Stimulated activated CD8-positive, alpha-beta memory T cell treated with anti-CD3 and anti-CD28 coated beads, Interleukin-7, amount 100 ng/mL, for 1 hour (primary cell): ENCODE measurements at places on chromosomes 1 and 21.

GRCh38 chr1:94678202-94678848, 136.8 kb upstream of the F3 start:
- DNase-seq: no peak

DNA sequence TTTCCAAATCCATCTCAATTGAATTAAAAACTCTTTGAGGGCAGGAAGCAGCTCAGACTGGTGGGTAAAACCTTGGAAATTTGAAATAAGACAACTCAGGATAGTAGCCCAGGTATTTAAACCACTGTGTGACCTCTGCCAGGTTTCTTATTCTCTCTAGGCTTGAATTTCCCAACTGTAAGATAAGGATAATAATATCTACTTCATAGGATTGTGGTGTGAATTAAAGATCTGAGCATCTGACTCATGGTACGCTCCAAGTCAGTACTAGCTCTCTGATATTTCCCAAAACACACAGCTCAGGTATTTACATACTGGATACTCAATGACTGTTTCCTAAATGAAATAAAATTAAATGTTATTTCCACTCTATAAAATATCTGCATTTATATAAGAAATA, 337.2 kb downstream of the LTN1 start:
- no peak for DNase-seq

DNA sequence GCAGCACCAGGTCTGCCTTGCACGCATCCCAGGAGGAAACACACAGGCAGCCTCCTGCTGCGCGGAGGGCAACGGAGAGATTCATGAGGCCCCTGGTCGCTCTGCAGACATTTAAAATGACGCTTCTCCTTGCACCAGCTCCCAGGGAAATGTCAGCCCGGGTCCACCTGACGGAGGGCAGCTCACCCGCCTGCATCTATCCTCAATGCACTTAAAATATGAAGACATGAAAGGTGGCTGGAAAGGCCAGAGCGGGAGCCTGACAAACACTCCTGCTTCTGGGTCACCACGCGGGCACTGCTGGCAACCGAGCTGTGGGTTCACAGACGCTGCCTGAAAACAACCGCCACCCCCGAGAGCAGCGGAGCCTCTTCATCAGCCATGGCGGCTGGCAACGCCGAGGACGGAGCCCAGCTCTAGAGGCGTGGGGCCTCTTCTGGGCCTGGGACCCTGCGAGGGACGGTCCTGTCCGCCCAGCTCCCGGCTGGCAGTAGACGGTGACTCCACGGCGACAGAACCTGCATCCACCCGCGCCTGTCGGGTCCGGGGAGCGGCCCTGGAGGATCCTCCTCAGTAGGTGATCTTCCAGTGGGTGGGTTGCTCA, 22.7 kb downstream of the POFUT2 start:
- no peak for DNase-seq

DNA sequence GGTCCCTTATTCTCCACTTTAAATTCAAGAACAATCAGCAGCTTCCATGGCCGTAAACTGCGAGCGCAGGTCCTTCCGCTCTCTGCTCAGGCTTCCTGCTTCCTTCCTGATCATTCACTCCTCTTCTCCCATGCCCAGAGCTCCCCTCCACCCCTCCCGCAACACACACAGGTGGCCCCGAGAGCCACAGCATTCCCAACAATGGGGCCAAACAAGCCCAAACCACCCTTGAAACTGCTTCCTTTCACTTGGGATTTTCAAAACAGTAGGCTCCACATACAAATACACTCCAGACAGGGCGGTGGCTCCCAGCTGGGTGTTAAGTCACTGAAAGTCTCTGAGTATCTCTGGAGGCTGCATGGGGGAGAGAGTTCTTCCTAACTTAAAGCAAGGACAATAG, 11.4 kb downstream of the FAM89A start:
- DNase-seq: no peak

- DNase-seq: no peak
These were observed 1207.5 kb upstream of the ADGRL2 start for GRCh38 chr1:80593197-80593596.

DNA sequence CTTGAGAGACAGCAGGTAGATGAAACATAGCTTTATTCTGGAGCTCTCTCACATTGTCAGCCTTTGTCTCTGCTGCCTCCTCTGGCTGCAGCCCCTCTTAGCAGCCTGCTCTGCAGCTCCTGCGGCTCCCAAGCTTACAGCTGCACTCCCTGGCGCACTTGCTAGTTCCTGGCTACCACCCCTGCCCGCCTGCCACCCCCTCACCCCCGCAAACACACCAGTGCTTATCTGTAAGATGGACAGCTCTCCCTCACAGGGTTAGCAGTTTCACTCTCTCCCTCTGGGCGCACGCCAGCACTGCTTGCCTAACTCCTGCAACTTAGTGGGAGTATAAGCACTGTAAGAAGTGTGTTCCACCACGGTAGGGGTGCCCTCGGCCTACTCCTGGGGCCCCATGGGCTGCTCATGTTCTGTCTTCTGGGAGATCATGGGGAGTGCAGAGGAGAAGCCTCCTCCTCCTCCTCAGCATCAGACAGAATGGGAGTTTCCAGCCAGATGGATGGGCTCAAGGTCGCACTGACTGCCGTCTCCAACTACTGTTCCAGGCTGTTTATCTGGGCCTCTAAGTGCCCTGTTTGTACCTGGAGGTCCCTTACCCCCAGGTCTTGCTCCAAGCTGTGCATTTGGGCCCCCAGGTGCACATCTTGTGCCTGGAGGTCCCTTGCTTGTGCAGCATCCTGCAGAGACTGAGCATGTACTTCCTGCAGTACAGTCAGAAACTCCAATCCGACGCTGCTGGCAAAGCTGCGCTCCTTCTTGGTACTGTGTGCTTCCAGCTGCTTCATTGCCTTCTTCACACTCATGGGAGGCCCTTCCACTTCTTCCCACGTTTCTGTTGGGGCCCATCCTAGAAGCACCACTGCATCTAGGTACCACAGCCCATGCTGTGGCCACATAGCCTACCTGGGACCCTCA, 1388.1 kb downstream of the AMY1C start:
- DNase-seq: no peak

- no peak for DNase-seq
These were observed 82.2 kb downstream of the FMN2 start for GRCh38 chr1:240173836-240174235.

DNA sequence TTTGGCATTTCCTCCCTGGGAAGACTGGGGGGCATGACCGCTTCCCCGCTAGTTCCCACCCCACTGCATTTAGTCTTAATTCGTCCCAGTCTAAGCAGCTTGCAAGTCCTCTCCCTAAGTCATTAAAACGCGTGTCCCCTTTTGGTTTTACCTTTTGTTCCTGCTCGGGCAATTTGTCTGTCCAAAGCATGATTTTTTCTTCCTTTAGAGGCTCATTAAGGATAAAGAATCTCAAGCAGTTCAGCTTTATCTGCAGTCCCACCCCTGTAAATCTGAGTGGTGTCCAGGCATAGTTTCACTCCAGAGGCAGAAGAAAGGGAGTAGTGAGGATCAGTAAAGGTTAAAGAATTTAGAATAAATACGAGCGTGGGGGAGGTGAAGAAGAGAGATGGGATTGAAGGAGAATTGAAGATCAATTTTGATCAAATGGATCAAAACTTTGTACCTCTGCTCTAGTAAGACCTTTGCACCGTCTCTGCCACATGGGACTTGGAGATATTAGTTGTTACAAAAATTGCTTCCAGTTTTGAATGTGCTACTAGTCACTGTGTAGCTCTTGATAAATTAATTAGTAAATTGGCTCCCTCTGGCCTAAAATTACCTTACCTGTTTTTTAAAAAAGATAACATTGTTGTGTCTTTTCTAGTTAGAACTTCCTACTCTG, 989 bp upstream of the ETV3 start:
- no peak for DNase-seq

- no peak for DNase-seq
These were observed 350.0 kb downstream of the KCNH1 start for GRCh38 chr1:210783925-210784324.

DNA sequence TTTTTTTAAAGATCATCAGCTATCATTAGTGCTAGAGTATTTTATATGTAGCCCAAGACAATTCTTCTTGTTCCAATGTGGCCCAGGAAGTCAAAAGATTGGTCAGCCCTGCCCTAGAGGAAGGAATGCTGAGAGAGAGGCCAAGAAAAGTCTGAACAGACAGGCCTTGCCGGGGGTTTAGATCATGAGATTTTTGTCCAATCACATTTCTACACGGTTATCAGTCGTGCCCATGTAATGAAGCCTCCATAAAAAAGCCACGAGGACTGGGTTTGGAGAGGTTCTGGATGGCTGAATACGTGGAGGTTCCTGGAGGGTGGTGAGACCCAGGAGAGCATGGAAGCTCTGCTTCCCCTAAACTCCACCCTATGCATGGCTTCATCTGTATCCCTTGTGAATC, 24.3 kb upstream of the ENO1 start:
- DNase-seq: no peak

GRCh38 chr1:201646411-201647022, 107.6 kb downstream of the NAV1 start:
- DNase-seq: no peak

DNA sequence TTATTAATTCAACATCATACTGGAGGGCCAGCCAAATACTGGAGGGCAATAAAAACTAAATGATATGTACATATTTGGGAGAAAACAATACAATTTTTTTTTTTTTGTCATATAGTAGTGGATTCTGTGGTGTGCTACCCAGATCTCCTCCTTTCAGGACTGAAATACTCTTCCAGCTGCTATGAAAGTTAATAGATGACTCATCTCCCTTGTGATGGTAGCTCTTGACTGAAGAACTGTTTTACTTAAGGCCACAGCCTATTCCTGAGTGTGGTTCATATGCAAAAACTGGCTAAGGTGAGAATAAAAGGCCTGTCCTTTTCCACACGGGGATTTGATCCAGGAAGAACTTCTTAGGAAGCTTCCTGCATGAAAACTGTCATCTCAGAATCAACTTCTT, 307.9 kb downstream of the HLX start:
- no peak for DNase-seq

GRCh38 chr21:43277481-43278351, 108.9 kb downstream of the CRYAA start:
- DNase-seq: no peak

DNA sequence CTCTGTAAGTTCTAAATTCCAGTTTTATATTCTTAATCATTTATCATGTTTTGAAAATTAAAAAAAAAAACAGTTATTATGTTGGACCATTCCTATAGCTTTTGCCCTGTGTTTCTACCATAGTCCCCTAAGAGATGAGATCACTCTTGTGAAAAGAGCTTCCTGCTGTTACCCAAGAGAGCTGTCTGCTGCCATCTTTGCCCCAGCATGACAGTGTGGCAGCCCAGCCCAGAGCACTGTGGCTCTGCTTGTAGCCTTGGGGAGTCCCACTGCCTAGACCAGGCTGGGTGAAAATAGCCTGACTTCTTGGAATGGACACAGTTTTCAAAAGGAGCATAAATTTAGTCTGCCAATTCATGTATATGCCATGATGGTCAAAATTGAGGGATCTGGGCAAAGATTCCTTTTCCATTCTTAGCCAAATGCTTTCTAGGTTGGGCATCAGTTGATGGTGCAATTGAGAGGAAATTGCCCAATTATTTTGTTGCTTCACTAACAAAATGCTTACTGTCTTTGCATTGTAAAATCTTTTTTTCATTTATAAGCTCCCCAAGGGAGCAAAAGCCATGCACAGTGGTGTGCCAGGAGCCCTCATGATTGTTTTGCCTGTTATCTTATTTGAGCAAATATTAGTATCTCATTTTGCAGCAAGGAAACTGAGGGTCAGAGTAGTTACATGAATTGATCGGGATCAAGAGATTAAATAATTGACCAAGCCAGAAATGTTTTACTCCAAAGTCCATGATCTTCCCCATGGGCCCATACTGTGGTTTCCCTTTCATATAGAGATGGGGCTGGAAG, 72.8 kb downstream of the ETS2 start:
- DNase-seq: no peak

DNA sequence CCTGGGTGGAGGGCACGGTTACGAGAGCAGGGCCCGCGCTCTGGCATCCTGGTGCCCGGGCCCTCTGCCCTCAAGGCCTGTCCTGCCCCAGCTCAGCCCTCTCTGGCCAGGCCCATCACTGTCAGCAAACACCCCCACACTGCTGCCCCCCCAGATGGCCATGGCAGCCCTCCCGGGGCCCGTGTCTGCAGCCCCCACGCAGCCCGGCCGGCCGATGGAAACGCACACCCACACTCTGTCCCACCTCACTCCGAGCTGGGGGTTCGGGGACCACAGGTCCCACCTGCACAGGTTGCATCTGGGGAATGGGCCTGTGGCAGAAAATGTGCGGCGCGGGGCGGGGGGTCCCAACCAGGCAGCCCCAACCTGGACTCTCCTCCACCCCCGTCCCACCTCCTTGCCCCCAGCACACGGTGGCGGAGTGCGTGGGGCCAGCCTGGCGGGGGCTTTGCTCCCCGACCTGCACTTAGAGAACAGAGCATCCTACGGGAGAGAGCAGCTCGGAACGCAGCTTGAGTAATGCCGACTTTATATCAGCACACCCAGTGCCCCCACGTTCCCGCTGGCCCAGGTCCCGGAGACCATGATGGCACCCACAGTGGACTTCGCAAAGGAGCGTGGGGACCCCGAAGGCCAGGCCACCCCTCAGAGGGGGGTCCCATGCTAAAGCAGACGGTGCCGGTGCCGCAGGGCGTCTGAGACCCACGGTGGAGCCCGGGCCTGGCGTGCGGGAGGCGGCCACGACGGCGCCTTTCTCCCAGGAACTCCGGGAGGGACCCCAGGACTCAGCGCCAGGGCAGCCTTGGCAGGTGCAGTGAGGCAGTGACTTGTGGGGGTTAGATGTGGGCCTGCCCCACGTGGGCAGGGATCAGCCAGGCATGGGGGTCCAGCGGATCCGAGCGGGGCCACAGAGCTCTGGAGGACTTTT, 7.5 kb upstream of the RNF223 start:
- DNase-seq: no peak

DNA sequence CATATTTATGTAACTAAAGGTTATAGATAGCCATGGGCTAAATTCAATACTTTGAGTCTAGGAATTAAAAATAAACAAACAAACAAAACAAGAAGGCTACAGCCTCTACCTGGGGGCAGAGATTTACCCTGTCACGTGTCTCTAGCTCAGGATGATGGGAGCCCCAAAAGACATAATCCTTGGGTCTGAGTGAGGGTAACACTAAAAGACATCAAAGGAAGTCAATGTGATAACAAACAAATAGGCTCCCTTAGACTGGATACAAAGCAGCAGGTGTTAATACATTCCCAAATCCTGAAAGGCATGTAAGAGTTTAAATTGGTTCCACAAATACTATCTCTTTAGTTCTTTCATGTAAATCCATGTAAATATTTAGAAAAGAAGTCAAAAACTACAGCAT, 10.7 kb downstream of the MYSM1 start:
- DNase-seq: no peak

GRCh38 chr1:241990040-241990439, 8.9 kb downstream of the MAP1LC3C start:
- DNase-seq: no peak

DNA sequence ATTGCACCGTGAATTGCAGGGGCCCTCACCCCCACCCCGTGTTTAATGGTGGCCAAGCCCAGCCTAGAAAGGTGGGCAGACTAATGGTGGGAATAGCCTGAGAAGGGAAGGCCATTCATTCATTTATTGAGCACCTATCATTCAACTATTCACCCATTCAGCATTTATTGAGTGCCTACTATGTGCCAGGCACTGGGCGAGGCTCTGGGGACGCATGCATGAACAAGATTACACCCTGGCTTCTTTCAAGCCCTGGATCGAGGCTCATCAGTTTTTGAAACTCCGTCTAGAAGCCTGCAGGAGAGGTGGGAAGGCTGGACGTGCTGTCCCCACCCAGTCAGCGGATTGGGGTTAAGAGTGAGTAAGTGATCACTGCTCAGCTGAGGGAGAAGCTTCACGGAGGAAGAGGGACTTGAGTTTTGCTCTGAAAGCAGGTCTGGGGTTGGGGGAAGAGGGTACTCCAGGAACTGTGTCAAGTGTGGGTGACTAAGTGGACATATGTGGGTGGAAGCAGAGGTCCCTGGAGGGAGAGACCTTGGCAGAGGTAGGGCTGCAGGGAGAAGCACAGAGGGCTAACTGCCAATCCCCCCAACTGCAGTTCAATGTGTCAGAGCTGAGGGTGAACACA, 35.6 kb downstream of the MEF2D start:
- DNase-seq: no peak
